Stimulated activated CD4-positive, alpha-beta T cell treated with anti-CD3 and anti-CD28 coated beads, Interleukin-4, amount 100 ng/mL, for 48 hours (primary cell): ENCODE measurements at places on chromosomes 11 and 22.

- DNase-seq, result no peak
These were observed 168.2 kb downstream of the ETS1 start for GRCh38 chr11:128419012-128419767.

DNA sequence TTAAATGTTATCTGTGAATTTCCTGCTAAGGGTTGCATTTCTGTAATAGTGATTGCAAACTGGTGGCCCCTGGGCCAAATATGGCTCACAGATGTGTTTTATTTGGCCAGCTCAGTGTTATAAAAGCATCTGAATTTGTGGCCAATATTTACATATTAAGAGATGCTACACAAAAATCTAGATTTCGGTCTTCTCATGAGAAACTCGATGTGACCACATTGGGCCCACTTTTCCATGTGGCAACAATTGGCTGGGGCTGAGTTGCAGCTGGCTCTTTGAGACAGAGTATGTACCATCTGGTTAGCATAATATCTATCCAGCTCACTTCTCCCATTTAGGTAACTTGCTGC lies 244.5 kb upstream of the POU2AF2 start:
- DNase-seq, result no peak

DNA sequence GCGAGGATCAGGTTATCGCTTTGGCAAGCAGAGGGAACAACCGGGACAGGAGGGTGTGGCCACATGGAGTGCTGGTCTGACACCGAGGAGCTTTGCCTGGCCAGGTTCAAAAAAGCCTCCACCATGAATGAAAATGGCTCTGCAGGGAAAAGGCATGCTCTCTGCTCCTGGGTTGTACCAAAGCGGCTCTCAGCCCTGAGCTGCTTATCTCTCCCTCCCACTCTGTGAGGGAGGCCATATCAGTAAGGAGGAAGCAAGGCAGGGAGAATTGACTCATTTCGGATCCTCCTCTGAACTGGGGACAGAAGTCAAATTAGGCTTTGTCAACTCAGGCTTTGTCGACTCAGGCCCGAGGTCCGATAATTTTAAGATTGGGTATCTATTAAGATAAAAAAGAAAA lies 82.9 kb upstream of the CRTAM start:
- DNase-seq, result no peak

- no peak for DNase-seq
These were observed 1074.3 kb downstream of the BRD1 start for GRCh38 chr22:48753381-48753730.

GRCh38 chr11:85423316-85423715 lies 203.8 kb downstream of the DLG2 start:
- no peak for DNase-seq

DNA sequence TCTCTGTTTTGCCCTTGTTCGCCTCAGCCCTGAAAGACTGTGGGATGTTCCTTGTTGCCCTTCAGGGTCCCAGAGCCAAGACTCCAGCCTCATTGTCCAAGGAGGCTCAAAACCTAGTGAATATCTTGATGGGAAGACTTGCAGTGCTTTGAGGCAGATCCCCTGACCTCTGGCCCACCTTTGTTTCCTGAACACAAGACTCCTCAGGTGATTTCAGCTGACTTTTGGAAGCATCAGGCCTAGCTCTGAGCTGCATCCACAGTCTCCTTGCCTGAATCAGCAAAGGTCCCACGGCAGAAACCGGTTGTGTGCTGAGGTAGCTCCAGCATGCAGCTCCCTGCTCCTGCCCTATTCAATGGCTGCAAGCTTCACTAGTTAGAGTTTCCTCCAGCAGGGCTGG lies 159.3 kb upstream of the B3GAT1 start:
- DNase-seq, result no peak

- DNase-seq, result no peak
These were observed 102.9 kb downstream of the CTTN start for GRCh38 chr11:70501051-70501901.

DNA sequence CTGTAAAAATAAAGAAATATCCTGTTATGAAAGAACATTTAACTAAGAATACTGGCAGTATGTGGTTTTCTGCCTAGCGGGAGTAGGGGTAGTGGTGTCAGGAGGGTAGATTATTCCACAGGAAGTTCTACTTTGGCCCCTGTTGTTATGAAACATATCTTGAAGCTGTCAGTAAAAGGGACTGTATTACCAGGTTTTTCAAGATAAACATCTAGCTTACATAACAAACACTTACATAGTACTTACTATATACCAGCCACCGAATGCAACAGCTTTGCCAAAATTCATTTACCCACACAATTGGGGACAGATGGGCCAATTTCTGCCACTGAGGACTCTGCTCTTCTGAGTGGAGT lies 3.7 kb downstream of the TMEM123 start:
- DNase-seq, result no peak

DNA sequence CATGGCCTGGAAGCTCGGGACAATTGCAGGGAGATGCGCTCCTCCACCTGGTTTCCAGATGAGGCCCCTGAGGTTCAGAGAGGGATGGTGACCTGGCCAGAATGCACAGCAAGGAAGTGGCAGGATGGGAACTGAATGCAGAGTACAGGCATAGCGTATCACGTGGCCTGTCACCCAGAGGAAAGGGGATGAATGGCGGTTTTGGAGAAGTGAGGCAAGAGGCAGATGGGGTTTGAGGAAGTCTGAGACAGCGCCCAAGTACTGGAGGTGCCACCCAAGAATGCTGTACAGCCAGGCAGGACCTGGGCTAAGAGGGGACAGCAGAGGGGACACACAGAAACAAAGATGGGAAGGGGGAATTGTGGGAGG lies 4.9 kb downstream of the RAB3IL1 start:
- DNase-seq, result no peak

GRCh38 chr11:61529537-61530225 lies 21.1 kb downstream of the LRRC10B start:
- DNase-seq, result no peak

GRCh38 chr11:117631336-117632140 lies 165.5 kb downstream of the DSCAML1 start:
- DNase-seq, result no peak

DNA sequence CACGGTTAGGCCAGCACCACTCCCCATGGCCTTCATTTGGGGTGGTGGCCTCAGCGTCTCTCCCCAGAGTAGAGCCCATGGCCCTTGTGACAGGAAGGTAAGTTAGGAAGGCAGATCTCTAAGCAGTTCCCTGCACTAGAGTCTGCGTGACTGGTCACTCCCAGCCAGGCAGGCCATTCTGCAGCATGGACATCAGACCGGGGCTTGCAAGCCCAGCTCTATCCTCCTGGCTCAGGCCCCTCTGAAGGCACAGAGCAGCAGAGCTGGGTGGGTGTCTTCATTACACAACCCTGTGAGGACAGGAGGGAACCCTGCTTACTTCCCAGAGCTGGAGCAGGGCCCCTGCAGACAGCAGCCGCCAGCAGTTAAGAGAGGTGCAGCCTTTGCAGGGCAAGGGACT lies 77.3 kb downstream of the PIWIL3 start:
- DNase-seq, result no peak
